ENCODE measurements at places on chromosomes 5 and 9.

DNA sequence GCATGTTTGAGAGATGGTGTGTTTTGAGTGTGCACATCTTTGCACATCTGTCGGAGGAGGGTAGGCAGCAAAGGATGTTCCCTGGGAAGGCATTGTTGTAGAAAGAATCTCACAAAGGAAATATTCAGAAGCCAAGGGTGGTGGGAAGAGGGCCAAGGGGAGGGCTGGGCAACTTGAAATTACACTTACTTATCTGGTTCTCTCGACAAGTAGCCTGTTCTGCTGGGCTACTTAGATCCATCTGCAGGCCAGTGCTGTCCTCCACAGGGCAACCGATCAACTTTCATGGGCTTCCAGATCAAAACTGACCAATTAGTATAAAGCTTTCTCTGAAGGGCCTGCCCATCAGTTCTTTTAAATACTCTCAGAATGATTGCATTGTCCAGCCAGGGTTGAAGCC, 495.2 kb downstream of the GADD45G start:
- no peak for DNase-seq

DNA sequence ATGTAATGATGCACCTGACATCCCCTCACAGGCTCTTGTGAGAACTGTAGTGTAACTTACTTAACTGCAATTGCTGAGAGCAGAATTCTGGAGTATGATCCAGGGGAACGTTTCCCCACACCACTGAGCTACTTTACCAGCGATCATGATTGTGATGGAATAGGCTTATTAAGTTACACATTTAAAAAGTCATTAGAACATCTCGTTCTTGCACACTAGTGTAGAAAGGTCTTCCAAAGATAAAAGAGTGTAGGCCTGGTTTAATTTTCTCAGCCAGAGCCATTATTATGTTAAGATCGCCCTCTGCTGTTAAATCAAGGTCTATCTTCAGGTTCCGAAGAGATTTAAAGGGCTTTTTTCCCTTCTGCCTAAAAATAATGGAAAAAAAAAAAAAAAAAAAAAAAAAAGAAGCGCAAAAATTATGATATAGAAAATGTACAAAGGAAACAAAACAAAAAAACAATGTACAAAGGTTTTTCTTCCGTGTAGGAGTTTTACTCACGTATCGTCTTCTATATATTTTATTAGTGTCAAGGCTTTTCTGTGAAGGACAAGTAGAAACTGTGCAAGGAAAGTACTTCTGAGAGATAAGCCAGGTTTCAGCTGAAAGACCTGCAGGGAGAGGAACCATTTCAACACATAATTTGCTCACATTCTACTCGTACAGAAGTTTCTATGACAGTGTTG, 18.6 kb upstream of the MOB3B start:
- peak; percentile 48 for DNase-seq

GRCh38 chr5:73450672-73451223, 2.2 kb upstream of the FOXD1 start:
- DNase-seq, result no peak

GRCh38 chr5:68290260-68290674, 74.7 kb downstream of the PIK3R1 start:
- no peak for DNase-seq

DNA sequence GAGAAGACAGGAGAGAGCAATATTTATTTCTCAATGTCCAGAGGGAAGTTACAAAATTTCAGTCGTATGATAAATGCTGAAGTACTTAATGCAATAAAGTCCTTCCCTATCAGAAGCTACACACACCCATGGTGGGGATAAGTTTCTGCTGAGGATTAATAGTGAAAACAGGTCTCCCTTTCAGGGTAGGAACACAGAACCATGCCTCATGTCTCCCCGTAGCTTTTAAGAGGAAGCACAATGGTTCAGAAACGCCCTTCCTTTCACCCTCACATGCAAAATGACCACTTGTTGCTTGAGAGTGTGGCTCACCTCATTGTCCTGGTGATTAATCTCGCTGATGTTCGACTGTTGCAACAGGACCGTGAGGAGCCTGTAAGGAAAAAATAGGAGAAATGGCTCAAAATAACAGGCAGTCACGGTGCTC, 73.6 kb downstream of the ANKRD55 start:
- no peak for DNase-seq

GRCh38 chr9:10146517-10147331, 466.1 kb downstream of the PTPRD start:
- no peak for DNase-seq

- no peak for DNase-seq
These were observed 89.0 kb upstream of the ARAP3 start for GRCh38 chr5:141771031-141771430.

DNA sequence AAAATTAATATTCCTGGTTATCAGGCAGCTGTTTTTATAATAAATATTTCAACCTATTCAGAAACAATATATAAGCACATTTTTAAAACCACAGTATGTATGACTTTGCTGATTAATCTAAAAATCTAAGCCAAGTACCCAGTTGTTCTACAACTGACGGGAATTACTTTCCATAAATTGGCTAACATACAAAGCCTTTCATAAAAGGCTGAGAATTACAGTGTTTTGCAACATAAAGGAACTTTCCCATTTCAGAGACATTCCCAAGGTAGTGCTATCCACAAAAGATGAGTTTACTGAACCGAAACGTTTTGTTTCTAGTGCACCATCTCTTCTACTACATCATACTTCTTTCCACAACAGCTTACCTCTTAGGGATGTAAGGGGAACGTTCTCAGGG, 7.2 kb downstream of the RNF145 start:
- DNase-seq, result no peak

DNA sequence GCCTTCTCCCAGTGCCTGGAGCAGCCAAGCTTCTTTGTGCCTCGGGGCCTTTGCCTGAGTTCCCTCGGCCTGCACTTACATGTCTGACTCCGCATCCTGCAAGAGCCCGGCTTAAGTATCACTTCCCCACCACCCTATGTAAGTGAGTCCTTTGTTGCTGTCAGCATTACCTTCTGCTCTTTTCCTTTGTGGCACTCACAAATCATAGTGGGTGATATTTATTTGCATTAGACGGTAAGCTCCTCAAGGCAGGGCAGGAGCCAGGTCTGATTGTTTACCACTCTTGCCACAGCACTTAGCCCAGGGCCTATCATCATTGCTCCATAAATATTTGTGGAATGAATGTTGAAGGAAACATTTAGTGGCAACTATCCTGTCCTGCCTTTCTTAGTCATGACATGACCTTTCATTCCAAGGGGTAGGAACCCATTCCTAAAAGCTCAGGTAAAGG, 4.8 kb downstream of the GM2A start:
- no peak for DNase-seq

- no peak for DNase-seq
These were observed 928 bp downstream of the MCTP1 start for GRCh38 chr5:95283761-95284571.

GRCh38 chr5:172805736-172806255, 28.3 kb upstream of the ERGIC1 start:
- DNase-seq, result no peak

- DNase-seq, result peak; percentile 64
These were observed 93.6 kb downstream of the NR3C1 start for GRCh38 chr5:143309661-143310431.

- no peak for DNase-seq
These were observed 103.6 kb downstream of the SLIT3 start for GRCh38 chr5:169197343-169197742.

GRCh38 chr9:3962496-3962895, 337.4 kb downstream of the GLIS3 start:
- DNase-seq, result no peak

GRCh38 chr9:136958473-136958872, 6.4 kb downstream of the LCN12 start:
- no peak for DNase-seq

- DNase-seq, result no peak
These were observed 41.8 kb downstream of the CAMK2A start for GRCh38 chr5:150247726-150248125.

DNA sequence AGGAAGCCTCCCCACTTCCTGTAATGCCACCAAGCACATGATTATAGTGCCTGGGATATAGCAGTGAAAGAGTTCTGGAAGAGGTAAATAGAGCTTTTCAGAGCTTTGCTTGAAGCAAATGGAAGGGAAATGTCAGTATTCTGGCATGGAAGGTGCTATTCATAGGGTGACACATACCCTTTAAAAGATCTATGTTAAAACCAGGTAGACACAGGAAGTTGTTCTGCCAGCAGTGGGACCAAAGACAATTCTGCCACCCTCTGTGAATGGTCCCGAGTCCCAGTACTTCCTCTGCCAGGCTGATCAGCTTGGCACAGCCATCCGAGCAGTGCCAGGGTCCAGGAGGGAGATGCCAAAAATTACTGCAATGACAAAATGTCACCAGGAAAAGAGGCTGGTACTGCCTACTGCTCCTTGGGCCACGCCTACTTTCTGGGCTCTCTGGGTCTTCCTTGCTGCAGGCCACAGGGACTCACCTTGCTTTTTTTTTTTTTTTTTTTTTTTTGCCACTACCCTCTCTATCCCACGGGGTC, 26.7 kb downstream of the GARNL3 start:
- no peak for DNase-seq

GRCh38 chr5:174397206-174397605, 327.2 kb upstream of the MSX2 start:
- DNase-seq, result no peak

DNA sequence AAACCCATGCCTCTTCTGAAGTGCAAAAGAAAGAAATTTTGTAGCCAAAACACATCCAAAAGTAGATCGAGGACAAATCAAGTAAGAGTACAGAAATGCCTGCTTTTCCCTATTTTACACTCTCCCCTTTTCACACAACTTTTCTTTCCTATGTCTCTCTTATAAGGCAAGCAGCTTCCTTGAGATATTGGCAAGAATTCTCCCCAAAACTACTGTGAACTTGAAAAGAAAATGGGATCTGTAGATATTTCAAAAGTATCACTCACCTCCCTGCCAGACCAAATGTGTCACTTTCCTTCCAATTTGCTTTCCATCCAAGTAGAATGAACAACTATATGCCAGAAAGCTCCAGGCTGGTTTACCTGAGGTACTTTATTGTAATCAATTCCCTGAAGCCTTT, 47.9 kb upstream of the GABRA6 start:
- DNase-seq, result no peak

DNA sequence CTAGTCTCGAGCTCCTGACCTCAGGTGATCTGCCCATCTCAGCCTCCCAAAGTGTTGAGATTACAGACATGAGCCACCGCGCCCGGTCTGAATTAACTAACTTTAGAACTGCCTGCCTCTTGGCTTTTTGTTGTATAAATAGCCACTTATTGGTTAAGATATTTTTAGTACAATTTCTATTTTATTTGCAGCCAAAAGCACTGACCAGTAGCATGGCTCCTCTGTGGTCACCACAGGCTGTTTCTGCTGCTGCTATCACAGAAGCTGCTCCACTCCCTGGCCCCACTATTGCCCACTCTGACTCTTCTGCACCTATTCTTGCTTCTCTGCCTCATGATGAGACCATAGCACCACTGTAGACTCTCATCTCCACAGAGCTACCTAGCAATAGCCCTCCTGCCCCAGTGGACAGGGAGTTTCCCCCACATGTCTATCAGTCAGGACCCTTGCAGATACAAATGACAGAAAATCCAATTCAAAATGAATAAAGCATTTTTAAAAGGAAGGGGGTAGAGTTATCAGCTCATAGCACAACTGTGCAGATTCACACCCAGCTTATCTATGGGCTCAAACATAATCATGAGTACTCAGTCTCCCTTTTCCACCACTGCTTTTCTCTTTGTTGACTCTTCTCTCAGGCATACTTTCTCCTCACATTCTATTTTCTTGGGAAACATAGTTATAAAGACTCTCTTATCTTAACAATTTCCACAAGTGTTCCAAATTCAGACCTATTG, 151.8 kb upstream of the EPB41L4A start:
- no peak for DNase-seq

GRCh38 chr9:93634311-93635185, 58.2 kb downstream of the PHF2 start:
- DNase-seq, result no peak

- peak; percentile 70 for DNase-seq
These were observed 23.4 kb downstream of the PAM start for GRCh38 chr5:102778478-102778877.

DNA sequence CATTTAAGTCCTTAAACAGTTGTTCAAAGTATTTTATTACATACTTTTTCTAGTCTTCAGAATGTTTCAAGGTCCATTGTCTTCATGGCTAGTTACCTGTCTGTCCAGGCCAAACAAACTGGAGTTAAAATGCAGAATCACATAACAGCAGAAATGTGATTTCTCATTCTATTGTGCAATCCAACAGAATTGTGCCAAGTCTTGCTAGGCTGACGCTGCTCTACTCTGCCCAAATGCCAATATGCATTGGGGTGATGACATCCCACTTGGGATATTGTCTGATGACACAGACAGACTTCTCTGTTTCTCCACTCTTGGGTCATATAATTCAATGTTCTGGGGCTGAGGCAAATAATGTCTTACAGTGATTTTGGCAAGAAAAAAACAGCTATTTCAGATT, 5.2 kb upstream of the SLC22A5 start:
- DNase-seq, result no peak

DNA sequence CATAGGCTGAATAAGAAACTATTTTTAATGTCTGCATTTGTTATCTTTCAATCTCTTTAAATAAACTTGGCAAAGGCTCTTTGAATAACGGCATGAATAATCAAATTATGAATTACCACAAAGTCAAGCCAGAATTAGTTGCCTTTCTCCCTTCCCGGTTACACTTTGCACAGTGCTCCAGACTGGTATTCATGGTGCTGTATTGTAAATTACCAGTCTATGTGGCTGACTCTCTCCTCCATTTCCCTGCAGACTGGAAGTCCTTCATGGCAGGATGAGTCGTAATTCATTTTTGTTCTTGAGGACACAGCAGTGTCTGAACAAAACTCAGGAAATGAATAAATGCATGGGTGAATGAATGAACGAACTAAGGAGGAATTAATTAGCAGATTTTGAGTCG, 142.9 kb downstream of the GNA14 start:
- no peak for DNase-seq

GRCh38 chr5:38831909-38832308, 13.9 kb upstream of the OSMR start:
- DNase-seq, result no peak

- DNase-seq, result no peak
These were observed 7.9 kb upstream of the TMEM210 start for GRCh38 chr9:137179761-137180160.

DNA sequence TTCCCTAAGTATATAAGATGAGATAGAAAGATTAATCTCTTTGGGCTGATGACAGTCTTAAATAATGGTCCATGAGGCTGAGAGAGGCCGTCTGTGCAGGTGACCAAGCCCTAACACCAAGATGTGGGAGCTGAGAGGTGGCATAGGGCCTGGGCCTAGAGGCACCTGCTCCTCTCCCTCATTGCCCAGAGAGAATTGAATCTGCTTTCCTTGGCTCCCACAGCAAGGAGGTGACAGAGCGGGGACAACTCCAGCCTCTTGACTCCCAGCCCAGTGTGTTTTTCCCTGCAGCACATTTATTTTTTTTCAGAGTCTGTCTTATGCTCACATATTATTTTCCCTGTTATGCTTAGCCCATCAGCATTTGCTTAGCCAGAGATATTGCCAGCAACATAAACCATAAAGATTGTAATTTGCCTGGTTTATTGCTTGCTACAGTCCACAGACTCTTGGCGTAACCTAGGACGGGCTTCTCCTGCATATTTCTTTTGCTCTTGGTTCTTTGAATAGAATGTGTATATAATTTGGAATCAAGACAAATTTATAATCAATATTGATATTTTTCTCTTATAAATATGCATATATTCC, 105.6 kb downstream of the NTRK2 start:
- DNase-seq, result no peak

Measured in dermis microvascular lymphatic vessel endothelial cell (primary cell).